ENCODE measurements at places on chromosomes 11 and 22.

- DNase-seq: no peak
Measured at GRCh38 chr11:40842750-40843339, 616.6 kb downstream of the LRRC4C start.

DNA sequence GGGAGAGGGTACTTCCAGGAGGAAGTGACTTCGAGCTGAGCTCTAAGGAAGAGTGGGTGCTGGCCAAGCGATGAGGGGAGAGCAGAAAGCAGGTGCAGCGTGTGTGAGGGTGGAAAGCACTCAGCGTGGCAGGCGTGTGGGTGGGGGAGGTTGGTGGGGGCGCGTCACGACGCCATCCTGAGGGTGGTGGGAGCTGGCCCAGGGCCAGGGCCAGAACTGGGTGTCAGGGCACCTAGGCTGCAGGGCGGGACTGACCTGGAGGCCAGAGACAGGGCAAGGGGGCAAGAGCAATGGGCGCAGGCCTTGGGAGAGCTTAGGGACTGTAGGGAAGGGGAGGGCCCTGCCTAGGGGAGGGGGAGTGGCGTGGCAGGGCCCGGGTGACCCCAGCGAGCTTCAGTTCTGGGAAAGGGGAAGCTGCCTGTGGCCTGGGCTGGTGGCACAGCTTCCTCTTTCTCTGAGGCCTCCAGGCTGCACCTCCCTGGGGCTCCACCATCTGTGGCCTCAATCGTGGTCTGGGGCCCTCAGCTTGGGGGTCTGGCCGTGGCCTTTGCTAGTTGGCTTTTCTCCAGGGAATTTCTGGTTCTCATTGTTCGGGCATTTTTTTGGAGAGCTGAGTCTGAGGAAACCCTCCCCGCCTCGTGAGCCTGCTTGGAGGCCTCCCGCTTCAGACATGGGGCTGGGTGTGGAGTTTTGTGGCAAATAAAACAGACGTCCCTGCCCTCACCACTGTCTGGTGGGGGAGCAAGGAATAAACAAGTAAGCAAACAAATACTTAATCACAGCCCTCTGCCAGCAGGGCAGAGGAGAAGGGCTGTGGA, 8.9 kb downstream of the RELT start:
- DNase-seq: no peak

GRCh38 chr11:86941077-86941870, 13.9 kb downstream of the FZD4 start:
- DNase-seq: no peak

DNA sequence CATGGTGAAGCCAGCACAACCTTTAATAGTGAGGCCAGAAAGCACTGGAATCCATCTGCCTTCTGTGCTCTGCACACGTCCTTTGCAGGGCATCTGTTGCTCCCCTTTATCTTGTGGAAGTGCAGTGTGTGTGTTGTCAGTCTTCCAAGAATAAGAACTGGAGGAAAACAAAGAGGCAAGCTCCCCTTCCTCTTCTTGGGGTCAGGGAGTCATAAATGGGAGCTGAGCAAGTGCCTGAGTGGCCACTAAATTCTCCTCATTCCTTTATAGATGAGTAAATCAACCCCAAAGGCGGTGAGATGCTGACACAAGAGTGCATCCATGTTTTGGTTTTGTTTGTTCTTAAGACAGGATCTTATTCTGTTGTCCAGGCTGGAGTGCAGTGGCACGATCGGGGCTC, 38.3 kb downstream of the WT1 start:
- no peak for DNase-seq

All from SHP77 (cell line).